NCI-H774 (cell line): ENCODE measurements at places on chromosomes 11 and 22.

DNA sequence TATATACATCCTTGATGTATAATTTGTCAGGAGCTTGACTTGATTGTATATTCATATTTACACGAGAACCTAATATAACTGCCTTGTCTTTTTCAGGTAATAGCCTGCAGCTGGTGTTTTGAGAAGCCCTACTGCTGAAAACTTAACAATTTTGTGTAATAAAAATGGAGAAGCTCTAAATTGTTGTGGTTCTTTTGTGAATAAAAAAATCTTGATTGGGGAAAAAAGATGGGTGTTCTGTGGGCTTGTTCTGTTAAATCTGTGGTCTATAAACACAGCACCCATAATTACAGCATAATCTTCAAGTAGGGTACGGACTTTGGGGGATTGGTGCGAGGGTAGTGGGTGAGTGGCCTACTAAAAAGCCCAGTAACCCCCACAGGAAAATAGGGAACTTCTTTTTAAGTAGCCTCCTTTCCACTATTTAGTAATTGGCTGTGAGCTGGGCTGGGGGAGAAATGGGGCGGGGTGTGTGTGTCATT lies 7.5 kb downstream of the MALAT1 start:
- no peak for DNase-seq

GRCh38 chr11:57294225-57295131 lies 30.3 kb downstream of the TNKS1BP1 start:
- peak; percentile 39 for DNase-seq

- DNase-seq: no peak
These were observed 47.3 kb upstream of the TMEM45B start for GRCh38 chr11:129768356-129768755.

DNA sequence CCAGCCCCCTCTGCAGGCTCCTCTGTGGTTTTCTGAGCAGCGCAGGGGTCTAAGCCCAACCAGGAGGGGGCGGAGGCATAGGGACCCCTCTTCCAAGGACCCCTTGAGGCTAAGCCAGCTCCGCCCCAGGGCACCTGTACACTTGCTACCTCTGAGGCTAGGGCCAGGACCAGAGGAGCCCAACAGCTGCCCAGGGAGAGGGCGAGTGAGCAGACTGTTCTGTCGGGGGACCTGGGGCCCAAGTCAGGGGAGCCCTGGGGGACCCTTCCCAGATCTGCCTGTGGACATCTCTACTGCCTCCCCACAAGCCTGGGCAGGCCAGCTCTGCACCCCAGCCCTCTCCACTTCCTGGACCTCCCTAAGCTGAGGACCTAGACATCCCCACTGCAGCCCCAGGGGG lies 1.8 kb downstream of the B4GALNT4 start:
- no peak for DNase-seq

- DNase-seq: no peak
These were observed 151.6 kb downstream of the FAT3 start for GRCh38 chr11:92376146-92376599.

DNA sequence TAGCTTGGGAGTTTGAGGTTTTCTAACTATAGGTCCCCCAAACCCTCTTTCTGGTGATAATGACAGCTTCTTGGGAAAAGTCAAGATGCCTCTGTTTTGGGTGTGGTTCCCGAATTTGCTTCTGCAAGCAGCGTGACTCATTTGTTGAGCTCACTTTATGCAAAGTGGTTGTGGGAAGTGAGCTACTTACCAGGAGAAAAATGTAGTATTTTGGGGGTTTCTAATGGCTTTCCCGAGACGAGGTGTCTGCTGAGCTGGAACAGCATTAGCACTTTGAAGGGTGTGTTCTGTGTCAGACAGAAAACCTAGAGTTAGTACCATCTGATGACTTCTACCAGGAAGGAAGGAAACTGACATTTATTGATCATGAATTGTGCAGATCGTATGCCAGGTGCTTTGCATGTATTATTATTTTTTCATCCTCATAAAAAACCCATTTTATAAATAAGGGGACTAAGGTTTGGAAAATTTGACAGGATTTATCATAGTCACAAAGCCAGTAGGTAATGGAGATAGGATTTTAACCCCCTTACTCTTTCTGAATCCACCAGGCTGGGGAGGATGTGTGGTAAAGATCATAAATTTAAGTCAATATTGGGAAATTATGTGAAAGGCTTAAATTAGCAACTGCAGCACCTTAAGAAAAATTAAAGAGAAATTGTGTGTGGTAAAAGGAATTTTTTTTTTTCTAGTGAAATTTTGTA lies 108.8 kb upstream of the CD44 start:
- DNase-seq: no peak

DNA sequence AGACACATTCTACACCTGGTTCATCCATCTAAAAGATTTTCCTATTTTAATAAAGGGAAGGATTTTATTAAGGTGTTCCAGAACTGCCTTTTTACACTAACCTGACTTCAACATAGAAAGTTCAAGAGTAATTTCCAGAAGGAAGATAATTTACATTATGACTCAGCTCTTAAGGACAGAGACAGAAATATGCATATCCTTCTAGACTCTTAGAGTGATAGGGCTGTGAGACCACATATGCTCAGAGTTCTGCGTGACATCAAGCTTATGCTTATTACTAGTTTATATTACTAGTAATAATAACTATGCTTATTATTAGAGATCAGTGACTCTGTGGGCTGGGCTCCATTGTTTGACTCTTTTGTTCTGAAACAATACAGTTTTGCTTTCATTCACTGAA lies 4.6 kb downstream of the PDGFD start:
- no peak for DNase-seq

- no peak for DNase-seq
These were observed 12.1 kb upstream of the SIDT2 start for GRCh38 chr11:117166491-117166890.

- DNase-seq: no peak
These were observed 64.2 kb upstream of the BLID start for GRCh38 chr11:122179961-122180834.

DNA sequence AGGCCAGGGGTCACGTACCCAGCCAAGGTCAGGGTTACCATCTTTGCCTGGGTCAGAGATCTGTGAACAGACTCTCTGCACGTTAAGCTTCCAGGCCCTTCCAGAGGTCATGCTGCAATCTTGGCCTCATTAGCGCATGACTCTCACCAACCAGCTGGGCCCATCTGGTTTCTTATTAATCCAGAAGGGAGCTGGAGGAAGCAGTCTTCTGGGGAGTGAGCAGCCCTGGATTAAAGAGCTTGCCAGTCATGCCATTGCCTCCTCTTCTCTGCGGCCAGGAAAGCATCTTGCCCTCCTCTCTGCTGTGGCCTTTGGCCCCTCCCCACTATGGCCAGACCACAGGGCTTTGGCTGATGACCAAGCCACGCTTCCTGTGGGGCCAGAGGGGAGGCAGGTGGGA lies 57.4 kb downstream of the CHST1 start:
- no peak for DNase-seq
